ENCODE measurements at places on chromosomes 3 and 15.

DNA sequence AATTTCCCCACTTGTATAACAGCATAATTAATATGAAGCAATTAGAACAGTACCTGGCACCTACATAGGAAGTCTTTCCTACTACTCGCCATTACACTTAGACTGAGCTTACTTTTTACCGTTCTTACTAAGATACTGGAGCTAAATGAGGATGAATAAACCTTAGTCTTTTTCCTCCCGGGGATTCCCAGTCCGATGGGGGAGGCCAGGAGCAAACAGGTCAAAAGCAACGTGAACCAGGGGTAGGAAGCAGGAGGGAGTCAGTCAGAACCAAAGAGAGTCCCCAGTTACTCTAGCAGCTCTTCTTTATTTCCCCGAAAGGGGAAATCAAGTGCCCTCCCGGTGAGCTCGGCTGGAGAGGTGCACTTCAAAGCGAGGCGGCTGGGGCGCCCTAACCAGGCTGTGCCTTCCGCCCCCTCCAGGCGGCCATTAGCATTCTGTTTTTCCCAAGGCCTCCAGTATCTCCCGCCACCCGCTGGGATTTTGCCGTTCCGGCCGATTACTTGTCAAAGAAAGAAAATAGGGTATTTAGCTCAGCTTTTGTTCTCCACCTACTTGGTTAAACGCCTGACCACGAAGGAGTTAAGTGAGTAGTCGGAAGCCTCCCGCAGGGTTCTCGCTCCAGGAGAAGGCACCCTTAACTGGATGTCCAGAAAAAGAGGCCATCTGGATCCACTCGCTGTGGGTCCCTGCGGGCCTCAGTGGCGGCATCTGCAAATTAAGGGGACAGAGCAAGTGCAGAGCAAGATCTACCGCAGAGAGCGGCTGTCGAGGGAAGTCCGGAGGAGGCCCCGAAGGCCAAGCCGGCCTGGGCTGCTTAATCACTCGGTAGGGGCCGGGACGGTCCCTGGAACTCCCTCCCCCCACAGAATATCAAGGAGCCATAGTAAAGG lies 6.3 kb upstream of the EOMES start:
- no peak for DNase-seq

DNA sequence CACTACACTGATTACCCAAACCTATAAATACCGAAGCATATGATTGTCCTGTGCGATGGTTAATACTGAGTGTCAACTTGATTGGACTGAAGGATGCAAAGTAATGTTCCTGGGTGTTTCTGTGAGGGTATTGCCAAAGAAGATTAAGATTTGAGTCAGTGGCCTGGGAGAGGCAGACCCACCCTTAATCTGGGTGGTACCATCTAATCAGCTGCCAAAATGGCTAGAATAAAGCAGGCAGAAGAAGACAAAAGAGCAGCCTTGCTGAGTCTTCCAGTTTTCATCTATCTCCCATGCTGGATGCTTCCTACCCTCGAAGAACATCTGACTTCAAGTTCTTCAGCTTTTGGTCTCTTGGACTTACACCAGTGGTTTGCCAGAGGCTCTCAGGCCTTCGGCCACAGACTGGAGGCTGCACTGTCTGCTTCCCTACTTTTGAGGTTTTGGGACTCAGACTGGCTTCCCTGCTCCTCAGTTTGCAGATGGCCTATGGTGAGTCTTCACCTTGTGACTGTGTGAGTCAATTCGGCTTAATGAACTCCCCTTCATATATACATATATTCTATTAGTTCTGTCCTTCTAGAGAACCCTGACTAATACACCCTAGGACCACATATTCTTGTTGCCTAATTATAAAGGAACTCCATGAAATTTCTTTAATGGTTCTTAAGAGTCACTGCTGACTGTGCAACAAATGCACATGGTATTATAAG lies 31.7 kb downstream of the CSNK1G1 start:
- no peak for DNase-seq

DNA sequence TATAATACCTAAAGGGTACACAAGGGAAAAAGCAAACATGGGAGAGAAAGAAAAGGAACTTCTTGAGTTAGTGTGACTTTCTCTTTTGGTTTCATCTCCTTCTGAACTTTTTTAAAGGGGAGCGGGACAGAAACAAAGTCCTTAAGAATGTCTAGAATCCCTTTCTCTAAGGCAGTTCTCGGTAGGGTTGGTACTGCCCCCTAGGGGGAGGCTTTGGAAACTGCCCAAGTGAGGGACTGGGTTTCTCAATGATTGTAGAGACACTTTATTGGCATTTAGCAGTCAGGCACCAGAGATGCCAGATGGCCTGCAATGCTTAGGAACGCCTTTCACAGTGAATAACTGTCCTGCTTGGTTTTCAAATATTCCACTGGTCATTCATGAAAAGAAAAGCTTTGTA lies 172.7 kb downstream of the WDR72 start:
- no peak for DNase-seq

DNA sequence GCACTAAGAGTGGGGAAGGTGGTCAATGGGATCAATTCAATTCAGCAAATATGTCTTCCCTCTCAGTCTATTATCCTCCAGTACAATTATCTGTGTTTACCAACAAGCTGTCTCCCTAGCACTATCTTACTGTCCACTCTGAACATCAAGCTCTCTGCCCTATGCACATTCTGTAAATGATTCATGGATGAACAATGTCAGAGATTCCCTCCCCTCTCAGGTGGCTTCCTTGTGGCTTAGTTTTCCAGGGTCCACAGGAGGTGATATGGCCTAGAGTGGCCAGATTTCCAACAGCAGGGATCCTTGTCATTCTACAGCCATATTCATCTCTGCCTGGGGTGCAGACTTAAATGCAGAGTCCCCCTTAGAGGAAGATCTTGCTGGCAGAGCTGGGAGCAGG lies 225.1 kb downstream of the UACA start:
- no peak for DNase-seq

DNA sequence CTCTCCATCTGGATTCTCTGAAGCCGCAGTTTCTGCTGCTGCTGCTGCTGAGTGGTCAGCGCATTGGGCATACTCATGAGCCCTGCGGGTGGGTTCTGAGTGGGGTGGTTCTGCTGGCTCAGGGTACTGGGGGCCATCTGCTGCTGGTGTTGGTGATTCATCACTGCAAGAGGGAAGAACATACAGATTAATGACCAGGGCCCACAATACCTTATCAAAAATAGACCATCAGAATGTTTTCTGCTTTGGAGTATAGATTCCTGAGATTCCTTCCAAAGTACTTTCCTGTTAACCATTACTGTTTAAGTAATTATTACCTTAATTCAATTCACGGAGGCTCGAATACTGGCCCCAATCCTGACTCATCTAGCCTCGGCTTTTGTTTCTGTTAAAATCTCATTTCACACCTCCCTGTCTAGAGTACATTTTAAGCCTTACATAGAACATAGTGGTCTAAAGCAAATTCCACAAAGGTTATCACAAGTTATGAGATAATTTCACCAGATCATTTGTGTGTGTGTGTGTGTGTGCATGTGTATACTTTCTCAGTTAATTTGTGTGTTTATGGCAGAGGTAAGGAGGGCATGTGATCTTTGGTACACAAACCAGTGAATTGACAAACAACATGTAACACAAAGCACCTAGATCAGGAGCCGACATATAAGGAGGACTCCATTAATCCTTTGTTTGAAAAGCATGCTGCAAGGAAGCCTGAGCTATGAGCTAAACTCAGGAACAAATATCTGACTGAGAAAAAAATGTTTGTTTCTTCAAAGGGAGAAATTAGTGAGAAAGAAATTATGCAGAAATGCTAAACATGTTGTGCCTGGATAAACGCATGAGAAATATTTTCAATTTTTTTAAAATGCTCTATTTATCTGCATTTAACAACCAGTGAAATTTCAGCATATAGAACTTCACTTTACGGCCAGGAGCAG lies 68.1 kb downstream of the TM4SF4 start:
- no peak for DNase-seq

GRCh38 chr15:94445566-94446160 lies 214.3 kb downstream of the MCTP2 start:
- DNase-seq = no peak

DNA sequence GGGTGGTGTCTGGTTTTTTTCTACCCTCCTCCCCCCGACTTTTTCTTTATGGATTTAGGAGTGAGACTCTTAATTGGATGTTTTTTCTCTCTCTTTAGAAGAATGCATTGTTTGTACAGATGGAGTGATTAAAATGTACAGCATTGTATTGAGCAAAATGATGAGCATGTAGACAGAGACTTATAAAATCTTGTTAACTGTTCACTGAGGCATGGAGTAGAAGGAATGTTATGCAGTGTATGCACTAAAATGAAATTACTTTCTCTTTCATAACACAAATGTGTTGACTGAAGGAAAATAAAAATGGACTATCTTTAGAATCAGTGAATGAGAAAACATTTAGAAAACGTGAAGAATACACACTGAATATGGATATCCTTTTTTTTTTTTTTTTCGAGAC lies 39.8 kb downstream of the ZFAND6 start:
- no peak for DNase-seq

GRCh38 chr3:128307029-128307633 lies 153.8 kb downstream of the EEFSEC start:
- no peak for DNase-seq
